ENCODE measurements at places on chromosomes 5 and 9.
A peak's percentile ranks its signal among the peaks of the same experiment; 100 is the strongest.

GRCh38 chr9:27205198-27205597 lies 91.8 kb downstream of the EQTN start:
- no peak for DNase-seq

DNA sequence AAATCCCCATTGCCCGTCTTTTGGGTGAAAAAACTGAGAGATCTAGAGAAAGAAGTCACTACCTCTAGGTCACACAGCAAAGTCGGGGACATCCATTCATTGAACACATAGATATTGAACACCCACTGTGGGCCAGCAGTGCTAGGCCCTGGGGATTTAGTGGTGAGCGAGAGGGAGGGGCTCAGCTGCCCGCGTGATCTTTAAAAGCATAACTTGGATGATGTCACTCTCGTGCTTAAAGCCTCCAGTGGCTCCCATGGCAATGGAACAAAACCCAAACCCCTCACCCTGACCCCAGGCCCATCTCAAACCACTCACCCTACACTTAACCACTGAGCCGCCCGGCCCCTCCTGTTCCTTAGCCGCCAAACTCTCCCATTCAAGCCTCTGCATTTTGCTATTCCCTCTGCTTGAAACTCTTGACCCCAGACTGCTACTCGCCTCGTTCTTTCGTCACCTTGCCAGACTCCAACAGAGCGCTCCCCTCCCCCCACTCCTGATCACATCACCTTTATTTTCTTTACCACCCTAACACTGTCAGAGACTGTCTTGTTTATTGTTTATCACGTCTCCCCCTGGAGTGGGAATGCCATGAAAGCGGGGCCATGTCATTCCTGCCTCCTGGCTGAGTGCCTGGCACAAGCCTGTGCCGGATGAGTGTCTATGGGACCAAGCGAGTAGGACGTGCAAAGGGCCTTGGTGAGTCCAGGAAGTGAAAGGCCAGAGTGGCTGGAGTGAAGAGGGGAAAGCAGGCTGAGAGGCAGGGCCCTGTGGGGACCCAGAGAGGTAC lies 710 bp upstream of the PIP5KL1 start:
- no peak for DNase-seq

- no peak for DNase-seq
These were observed 69.5 kb upstream of the CKMT2 start for GRCh38 chr5:81163651-81164050.

DNA sequence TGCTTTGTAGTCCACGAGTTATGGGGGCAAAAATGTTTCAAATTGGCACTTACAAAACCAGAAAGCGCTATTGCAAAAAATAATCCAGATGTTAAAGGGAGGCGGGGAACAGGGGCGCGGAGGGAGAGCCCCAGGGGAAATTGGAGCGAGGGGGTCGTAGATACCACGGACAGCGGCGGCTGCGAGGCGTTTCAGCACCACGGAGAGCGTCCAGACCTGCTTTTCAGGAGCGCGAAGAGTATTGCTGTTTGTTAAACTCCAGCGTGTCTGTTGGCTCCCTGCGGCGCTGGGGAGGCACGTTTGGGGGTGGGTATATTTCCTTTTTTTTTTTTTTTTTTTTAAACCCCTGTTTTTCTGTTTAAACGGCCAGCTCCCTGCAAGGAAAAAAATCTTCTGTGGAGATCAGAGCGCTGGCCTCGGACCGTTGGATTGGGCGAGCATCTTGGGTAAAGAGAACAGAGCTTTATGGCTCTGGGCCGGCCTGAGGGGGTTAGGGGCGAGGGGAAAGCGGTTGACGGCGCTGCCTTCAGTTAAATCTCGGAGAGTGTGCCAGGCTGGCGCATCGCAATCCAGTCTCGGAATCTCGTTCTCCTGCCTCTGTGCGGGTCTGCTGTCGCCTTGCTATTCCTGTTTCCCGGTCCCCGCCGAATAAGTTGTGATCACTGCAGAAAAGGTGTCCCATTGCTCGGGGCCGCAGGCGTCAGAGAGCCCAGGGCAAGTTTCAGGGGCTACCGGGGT lies at the start of gene GLRA1:
Gene GLRA1 (minus strand): TSS at position 288 of the 738 bp plus-strand sequence. CDS start 302 bp downstream, outside the sequence.
- DNase-seq = peak; percentile 4

DNA sequence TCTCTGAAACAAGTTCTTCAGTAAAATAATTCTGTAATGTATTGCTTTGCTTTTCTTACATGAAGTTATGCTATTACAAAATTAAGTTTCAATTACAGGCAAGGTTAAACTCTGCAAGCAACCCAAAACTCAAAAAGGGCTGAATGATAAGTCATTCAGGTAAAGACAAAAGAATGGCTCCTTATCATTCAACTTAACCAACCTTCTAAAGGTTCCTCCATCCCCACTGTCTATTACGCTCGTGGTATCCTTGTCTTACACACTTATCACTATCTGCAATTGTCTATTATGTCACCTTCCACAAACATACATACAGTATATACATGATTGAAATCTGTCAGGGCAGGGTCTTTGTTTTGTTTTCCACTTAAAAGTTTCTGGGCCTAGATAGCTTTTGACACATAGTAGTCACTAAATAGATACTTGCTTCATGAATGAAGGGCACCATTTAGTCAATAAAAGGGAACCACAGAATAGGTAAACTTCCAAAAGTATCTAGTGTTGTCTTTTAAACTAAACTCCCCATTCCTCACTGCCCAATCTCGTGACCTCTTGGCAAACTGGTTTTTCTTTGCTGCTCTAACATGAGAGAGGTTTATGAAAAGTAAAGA lies 6.9 kb downstream of the RPL37 start:
- no peak for DNase-seq

GRCh38 chr9:127968700-127969383 lies 11.9 kb downstream of the EEIG1 start:
- no peak for DNase-seq

GRCh38 chr5:83031381-83031780 lies 45.8 kb downstream of the TMEM167A start:
- DNase-seq = no peak

GRCh38 chr5:95081982-95082381 lies 202.9 kb downstream of the MCTP1 start:
- no peak for DNase-seq

DNA sequence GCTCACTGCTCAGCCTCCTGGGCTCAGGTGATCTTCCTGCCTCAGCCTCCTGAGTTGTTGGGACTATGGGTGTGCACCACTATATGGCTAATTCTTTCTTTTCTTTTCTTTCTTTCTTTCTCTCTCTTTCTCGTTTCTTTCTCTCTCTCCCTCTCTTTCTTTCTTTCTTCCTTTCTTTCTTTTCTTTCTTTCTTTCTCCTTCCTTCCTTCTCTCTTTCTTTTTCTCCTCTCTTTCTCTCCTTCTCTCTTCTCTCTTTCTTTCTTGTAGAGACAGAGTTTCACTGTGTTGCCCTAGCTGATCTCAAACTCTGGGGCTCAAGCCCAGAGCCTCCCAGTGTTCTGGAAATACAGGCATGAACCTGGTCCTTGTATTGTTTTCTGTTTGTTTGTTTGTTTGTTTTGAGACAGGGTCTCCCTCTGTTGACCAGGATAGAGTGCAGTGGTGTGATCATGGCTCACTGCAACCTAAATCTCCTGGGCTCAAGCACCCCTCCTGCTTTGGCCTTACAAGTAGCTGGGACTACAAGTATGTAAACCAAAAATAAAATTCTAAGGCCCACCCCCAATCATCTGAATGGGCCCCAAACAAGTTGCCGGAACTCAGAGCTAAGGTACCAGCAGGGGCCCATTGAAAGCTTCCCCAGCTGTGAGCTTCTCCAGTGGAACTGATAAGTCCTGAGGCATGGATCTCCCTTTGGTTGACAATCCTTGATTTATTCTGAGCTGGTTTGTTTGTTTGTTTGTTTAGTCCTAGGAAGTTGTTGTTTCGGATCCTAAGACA lies 11.9 kb upstream of the BTF3 start:
- DNase-seq = no peak

DNA sequence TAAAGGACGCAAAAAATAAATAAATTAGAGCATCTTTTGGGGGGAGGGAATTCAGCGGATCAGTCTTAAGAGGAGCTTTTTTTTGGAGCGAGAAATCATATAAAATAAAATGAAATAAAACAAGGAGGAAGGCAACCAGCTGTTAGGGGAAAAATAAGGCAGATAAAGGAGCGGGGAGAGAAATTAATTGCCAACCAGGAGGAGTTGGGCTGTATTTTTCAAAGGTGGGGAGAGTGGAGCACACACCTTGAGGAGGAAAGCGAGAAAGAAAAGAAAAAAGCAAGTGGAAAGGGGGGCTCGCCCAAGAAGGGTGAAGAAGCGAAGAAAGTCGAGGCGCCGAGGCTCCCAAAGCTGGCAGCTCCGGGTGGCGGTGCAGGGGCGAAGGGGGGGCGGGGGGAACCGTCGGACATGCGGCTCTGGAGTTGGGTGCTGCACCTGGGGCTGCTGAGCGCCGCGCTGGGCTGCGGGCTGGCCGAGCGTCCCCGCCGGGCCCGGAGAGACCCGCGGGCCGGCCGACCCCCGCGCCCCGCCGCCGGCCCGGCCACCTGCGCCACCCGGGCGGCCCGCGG lies at the start of gene PAPPA:
Gene PAPPA (plus strand): TSS at position 27 of the 569 bp plus-strand sequence. CDS start 382 bp downstream, at position 409.
- no peak for DNase-seq

- no peak for DNase-seq
These were observed 22.1 kb downstream of the ADRB2 start for GRCh38 chr5:148848393-148849031.

- no peak for DNase-seq
These were observed 9.4 kb downstream of the PHAX start for GRCh38 chr5:126610160-126610559.

DNA sequence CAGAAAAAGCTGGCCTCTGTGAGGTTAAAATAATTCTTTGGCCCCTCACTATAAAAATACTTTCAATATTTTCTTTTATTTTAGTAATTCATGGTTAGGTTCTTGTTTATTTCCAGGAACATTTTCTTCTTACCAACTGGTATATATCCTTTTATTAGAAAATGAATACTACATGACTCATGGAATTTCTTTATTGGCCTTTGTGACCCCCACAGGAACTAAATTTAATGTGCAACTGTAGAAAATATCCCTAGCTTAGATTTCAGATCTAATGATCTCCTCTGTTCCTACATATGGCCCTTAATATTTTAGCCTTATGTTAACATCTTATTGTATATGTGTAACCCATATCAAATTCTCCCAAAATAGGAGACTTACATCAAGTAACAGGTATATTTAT lies 429.9 kb downstream of the NR2F1-AS1 start:
- no peak for DNase-seq

DNA sequence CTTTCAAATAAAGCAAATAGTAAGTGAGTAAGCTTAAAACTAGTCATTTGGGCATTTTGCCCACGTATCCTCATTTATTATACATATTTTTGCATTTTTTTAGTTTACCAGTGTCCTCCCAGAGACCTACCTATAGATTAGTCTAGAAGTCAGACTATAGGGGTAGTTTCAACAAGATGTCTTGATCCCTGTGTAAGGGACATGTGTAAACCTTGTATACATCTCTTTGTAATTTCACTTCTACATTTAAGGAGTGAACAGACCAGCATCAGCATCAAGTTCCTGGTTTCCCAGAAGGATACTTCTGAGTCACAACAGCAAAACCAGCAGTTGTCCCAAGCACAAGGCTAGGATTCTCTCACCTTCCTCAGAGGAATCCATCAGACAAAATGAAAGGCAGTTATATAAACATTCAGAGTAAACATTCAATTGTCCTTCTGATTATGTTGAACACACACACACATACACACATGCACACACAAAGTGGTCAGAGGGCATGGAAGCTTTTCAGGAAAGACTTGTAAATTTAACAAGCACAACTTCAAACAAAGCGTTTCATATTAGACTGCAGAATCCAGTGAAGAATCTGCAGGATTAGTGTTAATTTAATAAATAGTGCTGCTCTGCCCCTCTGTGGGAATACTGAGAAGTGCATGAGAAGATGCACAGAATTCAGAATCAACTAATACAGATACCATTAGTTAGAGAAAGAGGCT lies 55.4 kb downstream of the HINT1 start:
- DNase-seq = no peak

DNA sequence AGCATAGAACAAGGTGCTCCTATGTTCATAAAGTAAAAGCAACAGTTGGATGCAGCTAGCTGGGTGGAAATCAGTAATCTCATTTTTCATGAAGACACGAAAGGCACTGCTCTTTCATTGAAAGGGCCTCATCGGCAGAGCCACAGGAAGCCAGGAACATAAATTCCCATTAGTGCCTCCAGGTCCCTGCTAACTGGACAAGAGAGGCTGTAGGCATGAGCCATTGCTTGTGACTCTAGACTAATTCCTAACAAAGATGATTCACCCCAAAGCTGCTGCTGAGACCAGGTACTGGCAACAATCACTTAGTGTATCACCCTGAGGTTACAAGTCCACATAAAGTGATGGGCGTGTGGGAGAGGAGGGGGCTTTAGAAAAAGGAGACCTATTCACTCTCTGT lies 141.8 kb downstream of the BRINP1 start:
- DNase-seq = no peak
